ENCODE measurements at places on chromosomes 2 and 18.

DNA sequence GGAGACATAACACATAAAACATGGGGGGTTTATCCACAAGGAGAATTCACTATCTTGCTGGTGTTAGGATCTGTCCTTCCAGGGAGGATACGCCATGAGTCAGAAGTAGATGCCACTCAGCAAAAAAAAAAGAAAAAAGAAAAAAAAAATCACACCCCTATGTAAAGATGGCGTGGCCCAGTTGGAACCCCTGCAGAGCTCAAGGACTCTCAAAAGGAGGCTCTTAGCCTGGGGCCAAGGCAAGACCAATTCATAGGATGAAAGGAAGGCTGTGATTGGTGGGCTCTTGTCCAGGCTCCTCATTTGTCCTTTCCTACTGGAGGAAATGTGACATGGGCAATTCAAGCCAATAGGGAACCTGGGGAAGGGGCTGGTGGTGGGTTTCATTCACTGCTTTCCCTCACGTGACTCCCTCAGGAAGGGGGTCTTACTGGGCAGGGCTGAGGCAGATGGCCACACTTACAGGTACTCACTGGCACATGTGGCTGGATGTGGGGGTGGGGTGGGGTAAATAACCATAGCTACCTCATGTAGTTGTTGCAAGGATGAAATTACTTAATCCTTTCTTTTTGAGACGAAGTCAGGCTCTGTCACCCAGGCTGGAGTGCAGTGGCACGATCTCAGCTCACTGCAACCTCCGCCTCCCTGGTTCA is 38.7 kb upstream of the HAAO start:
- peak; percentile 4 for DNase-seq

DNA sequence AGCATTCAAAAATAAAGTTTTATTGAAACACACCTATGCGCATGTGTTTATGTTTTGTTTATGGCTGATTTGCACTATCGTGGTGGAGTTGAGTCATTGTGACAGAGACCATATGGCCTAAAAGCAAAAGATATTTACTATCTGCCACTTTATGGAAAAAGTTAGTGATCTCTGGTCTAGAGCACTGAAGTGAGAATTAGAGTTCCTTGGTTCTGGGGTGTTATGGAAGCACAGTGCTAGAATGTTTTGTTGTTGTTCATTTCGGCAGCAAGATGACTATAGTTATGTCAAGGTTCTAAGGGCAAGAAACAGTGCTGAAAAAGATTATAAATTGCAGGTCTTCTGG is 416.5 kb downstream of the SLC4A3 start:
- DNase-seq: no peak

DNA sequence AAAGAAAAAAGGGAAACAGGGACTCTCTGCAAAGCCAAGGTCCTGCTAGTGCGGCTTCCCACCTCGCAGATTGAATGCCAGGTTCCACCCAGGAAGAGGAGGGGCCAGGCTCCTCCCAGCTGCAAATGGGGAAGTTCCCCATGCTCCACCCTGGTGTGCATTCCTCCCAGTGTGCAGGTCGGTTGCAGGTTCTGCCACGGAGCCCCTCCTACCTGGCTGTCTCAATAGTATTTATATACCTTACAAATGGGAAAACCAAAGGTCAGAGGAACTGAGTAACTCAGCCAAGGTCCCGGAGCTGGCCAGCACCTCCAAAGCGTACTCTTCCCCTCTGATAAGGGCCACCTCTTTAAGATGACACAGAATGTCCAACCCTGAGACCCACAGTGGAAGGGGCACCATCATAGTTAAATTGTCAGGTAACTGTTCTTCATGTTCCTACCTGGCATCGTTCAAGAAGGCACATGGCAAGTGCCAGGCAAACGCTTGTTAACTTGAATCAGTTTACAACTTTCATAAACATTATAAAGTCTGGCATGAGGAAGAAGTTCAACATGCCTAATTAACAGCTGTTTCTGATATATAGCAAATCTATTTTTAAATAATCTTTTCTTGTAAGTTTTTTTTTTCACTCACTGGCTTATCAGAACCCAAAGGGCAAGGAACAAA is 35.5 kb downstream of the POU3F3 start:
- no peak for DNase-seq

GRCh38 chr2:179936654-179937053 is 70.4 kb downstream of the CWC22 start:
- DNase-seq: no peak

- no peak for DNase-seq
These were observed 208.3 kb downstream of the AGAP1 start for GRCh38 chr2:235702186-235702585.

DNA sequence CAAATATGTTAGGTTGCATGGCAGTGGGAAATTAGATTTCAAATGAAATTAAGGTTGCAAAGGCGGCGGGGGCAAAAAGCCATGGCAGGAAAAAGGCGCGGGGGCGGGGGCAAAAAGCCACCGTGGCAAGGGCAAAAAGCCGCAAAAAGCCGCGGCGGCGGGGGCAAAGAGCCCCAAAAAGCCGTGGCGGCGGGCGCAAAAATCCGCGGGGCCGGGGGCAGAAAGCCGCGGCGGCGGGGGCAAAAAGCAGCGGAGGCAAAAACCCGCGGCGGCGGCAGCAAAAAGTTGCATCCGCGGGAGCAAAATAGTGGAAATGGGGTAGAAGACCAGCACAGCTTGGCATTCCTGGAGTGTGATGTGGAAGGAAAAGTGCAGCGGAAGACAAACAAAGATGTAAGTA is 417.1 kb downstream of the ANKRD30B start:
- DNase-seq: no peak

GRCh38 chr2:148046802-148047201 is 25.9 kb downstream of the MBD5 start:
- no peak for DNase-seq

DNA sequence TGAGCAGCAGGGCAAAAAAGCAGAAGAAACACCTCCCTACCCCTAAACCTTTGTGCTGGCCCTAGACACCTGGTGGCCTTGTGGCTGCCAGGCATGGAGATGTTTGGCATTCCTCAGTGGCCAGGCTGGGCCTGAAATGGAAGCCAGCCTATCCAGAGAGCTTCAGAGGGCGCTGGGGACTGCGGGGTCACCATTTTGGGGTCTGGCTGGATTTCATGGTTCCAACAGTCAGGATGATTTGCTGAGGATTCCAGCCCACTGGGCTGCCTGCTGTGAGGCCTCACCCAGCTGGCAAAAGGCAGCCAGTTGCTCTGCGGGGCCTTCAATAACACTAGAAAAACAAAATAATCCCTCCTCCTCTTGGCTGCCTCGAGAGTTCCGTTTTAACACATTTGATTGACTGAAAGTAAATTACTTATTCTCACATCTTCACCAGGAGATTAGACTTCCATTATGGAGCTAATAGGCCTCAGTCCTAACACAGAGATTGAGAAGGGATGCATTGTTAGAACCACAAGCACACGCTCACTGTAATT is 154.1 kb downstream of the EN1 start:
- no peak for DNase-seq

- DNase-seq: no peak
These were observed 636.3 kb upstream of the ZEB2 start for GRCh38 chr2:145156199-145156598.

DNA sequence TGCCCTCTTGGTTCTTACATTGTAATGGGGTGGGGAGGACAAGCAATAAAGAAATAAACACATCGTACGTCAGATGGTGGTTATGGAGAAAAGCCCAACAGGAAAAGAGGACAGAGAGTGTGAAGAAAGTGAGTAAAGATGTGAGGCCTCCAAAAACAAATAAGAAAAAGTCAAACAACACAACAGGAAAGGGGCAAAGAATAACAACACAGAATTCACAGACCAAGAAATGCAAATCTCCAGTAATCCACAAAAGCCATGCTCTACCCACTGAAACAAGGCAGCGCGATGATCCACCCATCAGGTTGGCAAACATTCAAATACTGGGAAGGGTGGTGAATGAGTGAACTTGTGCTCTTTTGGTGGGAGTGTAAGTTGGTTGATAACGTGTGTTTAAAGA is 16.7 kb upstream of the DUSP2 start:
- DNase-seq: no peak

GRCh38 chr2:54716375-54716774 is 7.1 kb upstream of the EML6 start:
- no peak for DNase-seq

DNA sequence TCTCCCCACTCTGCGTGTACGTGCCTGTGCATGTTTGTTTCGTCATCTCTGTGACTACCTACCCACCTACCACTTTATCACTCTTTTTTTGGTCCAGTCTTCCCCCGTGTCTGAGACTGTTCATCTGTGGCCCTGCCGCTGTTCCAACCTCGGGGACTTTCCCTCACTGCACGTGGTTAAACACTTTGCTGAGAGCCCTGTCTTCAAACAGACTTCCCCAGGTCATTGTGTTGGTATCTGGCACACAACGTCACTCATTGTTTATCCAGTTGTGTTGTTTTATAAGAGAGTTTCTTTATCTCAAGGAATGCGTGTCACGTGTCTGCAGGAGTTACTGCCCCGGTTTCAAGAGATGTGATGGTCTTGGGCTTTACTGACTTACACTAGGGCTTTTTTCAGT is 262.0 kb upstream of the RASGRP3 start:
- DNase-seq: no peak

DNA sequence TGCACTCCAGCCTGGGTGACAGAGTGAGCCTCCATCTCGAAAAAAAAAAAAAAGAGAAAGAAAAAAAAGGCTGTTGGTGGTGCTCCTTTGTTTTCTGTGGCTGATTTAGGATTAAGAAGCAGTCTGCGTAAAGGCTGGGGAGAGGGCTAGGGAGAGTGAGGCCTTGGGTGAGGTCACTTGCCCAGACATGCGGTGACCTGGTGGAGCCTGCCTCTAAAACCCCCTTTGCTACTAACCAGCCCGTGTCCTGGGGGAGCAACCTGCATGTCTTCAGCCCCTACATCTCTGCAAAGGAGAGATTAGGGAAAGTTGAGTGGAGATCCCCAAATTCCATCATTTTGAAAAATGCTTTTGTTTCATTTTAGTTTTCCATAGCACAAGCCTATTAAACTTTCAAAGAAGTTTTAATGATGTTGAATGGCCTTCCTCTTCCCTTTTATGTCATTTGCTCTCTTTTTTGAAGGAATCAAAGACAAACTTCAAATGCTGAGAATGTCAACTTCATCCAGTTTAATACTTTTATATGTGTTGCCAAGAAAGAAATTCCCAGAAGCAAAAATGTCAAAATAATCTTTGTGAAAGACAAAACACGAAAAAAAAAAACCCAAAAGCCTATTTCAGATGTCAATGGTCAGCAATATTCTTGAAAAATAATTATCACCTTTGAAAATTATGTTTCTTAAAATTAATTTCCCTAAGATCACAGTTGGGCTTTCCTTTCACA is 38.9 kb upstream of the RALBP1 start:
- no peak for DNase-seq

GRCh38 chr18:7417727-7418126 is 149.4 kb upstream of the PTPRM start:
- DNase-seq: no peak

GRCh38 chr2:74745766-74746165 is 88.2 kb upstream of the HK2 start:
- DNase-seq: no peak

DNA sequence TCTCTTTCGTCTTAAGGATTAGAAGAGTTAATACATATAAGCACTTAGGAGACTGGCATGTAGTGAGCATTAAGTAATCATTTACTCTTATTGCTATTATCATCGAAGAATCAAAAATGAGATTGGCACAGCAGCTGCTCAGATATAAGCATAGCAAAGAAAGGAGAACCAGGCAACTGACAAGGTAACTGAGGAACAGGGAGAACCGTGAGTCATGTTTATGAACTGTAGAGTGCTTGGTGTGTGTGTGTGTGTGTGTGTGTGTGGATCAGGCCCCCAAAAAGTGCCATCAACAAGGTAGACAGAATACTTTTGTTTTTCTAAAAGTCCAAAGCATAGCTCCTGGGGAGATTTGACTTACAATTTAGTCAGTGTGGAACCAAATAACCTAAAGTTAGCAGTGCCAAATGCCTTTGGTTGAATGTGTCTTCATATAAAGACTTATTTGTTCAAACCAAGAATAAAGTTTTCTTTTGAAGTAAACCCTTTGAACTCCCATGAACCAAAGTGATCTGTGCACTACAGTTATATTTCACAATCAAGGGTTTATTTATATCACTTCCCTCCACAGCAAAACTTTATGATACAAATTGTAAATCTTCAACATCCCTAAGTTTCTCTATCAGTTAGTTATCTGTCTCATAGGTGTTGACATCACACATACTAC is 660.6 kb downstream of the NYAP2 start:
- no peak for DNase-seq

DNA sequence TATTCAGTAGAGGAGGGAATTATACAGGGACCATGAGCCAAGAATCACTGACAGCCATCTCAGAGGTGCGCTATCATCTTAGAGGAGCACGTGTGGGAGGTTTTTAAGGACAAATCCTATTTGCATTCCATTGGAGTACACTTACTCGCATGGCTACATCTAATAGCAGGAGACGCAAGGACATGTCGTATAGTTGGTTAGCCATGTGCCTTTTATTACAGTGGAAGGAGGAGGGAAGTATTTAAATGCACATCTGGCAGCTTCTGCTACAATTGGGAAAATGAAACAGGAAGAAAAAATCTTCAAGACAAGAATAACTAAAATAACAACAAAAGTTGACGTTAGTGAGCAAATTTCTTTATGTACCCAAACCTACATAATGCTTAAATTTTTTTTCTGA is 86.5 kb upstream of the UGP2 start:
- DNase-seq: no peak

GRCh38 chr2:197399887-197400540 is 34.8 kb downstream of the SF3B1 start:
- no peak for DNase-seq

- DNase-seq: peak; percentile 29
These were observed 68.6 kb downstream of the CAB39 start for GRCh38 chr2:230781130-230781797.

DNA sequence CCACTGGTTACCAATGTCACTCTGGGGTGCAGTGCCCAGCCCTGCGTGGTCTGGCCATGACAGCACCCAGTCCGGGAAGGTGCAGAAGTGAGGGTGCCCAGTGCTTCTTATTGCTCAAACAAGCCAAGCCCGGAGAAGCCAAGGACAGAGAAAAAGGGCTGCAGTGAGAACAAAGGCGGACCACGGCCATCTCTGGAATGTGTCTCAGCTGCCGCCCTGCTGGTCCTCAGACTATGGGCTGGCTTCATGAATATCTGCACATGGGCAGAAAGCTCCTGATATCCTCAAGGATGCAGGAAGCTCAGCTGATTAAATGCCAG is 28.7 kb downstream of the COPS9 start:
- DNase-seq: no peak

GRCh38 chr2:229673676-229674075 is 40.7 kb downstream of the DNER start:
- peak; percentile 72 for DNase-seq

- DNase-seq: peak; percentile 67
These were observed at the start of gene KIDINS220 for GRCh38 chr2:8836971-8837794. Gene KIDINS220, minus strand, starts transcription at chr2:8837613. Its CDS starts 10,520 bp downstream, at chr2:8827093.

DNA sequence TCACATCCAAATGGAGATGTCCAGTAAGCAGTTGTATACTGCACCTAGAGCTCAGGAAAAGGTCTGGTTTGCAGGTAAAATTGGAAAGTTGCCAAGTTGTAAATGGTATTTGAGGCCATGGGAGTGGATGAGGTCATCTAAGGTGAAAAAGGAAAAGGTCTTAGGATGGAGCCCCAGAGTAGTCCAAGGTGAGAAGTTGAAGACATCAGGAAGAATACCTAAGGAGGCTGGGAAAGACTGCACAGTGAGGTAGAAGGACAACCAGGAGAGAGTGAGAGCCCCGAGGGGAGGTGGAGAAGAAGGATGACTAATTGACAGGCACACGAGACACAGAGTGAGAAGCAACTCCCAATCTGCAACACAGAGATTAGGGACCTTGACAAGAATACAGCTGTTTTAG is 10.7 kb downstream of the DPP4 start:
- no peak for DNase-seq

- DNase-seq: no peak
These were observed 81.8 kb downstream of the INO80D start for GRCh38 chr2:206004004-206004693.
